Endothelial cell of coronary artery (primary cell): ENCODE measurements at places on chromosomes 6 and 20. TPM values are rescaled to one million over a fixed set of nuclear protein-coding genes. Genes with fewer than 3 reads are reported as not detected.

Gene TFEB
- 2.3 and 3.4 TPM in 2 replicates for total RNA-seq

Gene SEL1L2
- not detected in 2 replicates for total RNA-seq

Gene C6orf15
- total RNA-seq: not detected in 2 replicates

Gene NFATC2
- 1.1 and 1.5 TPM in 2 replicates for total RNA-seq

Gene PSORS1C2
- not detected in 2 replicates for total RNA-seq

Gene POM121L2
- not detected in 2 replicates for total RNA-seq

Gene GRM1
- under 0.01 TPM in 2 replicates for total RNA-seq

Gene RAET1L
- total RNA-seq: not detected in 2 replicates

Gene PRND
- total RNA-seq: 1.4 and 25.8 TPM in 2 replicates

Gene FHL5
- not detected in 2 replicates for total RNA-seq

Gene ABHD16B
- not detected in 2 replicates for total RNA-seq

Gene OR2J3
- not detected in 2 replicates for total RNA-seq

Gene FAM217A
- total RNA-seq: not detected in 2 replicates

Gene VWA7
- 0.09 TPM in 1 of 2 replicates, not detected in the other for total RNA-seq

Gene RING1
- total RNA-seq: 17.6 and 23.9 TPM in 2 replicates

Gene BIRC7
- not detected in 2 replicates for total RNA-seq

Gene SERINC1
- total RNA-seq: 154 and 199 TPM in 2 replicates

Gene SMPD2
- 11.7 and 12.1 TPM in 2 replicates for total RNA-seq

Gene RSPH9
- total RNA-seq: 0.09 and 0.19 TPM in 2 replicates

Gene PNPLA1
- total RNA-seq: not detected in 2 replicates

Gene BCL2L1
- 63.2 and 78.0 TPM in 2 replicates for total RNA-seq

Gene BTNL2
- total RNA-seq: not detected in 2 replicates

Gene IL17F
- not detected in 2 replicates for total RNA-seq

Gene SSTR4
- total RNA-seq: not detected in 2 replicates

Gene PPP1R11
- total RNA-seq: 10.6 and 13.2 TPM in 2 replicates

Gene XKR7
- total RNA-seq: not detected in 2 replicates

Gene PDYN
- total RNA-seq: not detected in 2 replicates

Gene EPHA7
- 0.09 and 0.54 TPM in 2 replicates for total RNA-seq

Gene GUCA1A
- total RNA-seq: not detected in 2 replicates

Gene SOX4
- 72.5 and 83.8 TPM in 2 replicates for total RNA-seq

Gene FAM162B
- 0.09 and 0.19 TPM in 2 replicates for total RNA-seq

Gene MEI4
- total RNA-seq: under 0.01 TPM in 1 of 2 replicates, not detected in the other

Gene NHLRC1
- 0.99 and 1.4 TPM in 2 replicates for total RNA-seq

Gene BTN1A1
- not detected in 2 replicates for total RNA-seq

Gene HS3ST5
- total RNA-seq: not detected in 2 replicates

Gene MAS1
- not detected in 2 replicates for total RNA-seq

Gene MYLK4
- 0.36 and 0.38 TPM in 2 replicates for total RNA-seq

Gene OOEP
- not detected in 2 replicates for total RNA-seq

Gene BMP6
- total RNA-seq: 141 and 190 TPM in 2 replicates
